AG04450 (cell line): ENCODE measurements at places on chromosomes 5 and 9.
A peak's percentile ranks its signal among the peaks of the same experiment; 100 is the strongest.

DNA sequence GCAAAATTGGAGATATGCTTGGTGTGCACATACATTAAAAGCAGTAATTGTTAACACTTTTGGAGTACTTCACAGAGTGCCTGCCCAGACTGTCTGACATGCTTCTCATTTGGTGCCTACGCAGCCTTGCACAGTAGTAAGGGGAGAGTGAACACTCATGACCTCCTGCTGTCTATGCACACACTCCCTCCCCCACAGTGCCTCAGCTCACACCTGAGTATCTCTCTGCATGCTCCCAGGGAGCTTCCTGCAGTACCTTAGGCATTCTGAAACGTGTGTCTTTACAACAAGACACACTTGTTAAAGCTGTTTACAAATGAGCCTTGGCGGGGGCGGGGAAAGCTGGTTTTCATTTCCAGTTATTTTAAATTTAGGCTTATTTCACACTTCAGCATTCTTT is 18.0 kb downstream of the MAP3K1 start:
- DNase-seq, result no peak

- DNase-seq, result no peak
These were observed 223.2 kb downstream of the TLR4 start for GRCh38 chr9:117927354-117927753.

DNA sequence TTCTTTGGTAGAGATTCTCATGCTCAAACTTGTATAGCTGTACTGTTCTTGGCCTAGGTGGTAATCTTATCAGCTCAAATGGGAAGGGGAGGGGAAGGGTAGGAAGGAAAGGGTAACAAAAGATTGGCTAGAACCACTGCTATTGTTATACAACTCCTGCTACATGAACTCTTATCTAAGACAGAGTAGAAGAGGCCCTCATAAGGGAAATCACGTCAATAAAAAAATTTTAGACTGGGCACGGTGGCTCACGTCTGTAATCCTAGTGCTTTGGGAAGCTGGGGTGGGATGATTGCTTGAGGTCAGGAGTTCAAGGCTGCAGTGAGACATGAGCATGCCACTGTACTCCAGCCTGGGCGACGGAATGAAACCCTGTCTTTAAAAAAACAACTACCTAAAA is 15.9 kb downstream of the STOM start:
- DNase-seq, result no peak

- no peak for DNase-seq
These were observed 36.0 kb downstream of the IPO11 start for GRCh38 chr5:62448528-62448927.

GRCh38 chr5:179827680-179828079 is 7.0 kb downstream of the SQSTM1 start:
- DNase-seq, result no peak

GRCh38 chr5:121053055-121053985 is 589.2 kb downstream of the PRR16 start:
- DNase-seq, result no peak

- DNase-seq, result no peak
These were observed 164.7 kb upstream of the PTGER4 start for GRCh38 chr5:40514976-40515375.

GRCh38 chr9:129336601-129337331 is 158.7 kb upstream of the IER5L start:
- no peak for DNase-seq

- DNase-seq, result no peak
These were observed 888.8 kb upstream of the WWC1 start for GRCh38 chr5:167402671-167403070.

DNA sequence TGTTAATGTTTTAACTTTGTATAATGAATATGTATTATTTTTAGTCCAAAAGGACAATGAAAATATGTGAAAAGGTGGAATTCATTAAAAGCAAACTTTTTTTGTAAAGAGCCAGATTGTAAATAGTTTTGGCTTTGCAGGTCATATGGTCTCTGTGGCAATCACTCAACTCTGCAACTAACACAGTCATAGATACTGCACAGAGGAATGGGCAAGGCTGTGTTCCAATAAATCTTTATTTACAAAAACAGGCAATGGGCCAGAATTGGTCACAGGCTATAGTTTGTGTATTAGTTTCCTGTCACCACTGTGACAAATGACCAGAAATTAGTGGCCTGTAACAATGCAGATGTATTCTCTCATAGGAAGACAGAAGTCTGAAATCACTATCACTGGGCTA is 125.4 kb upstream of the PTCH1 start:
- no peak for DNase-seq

DNA sequence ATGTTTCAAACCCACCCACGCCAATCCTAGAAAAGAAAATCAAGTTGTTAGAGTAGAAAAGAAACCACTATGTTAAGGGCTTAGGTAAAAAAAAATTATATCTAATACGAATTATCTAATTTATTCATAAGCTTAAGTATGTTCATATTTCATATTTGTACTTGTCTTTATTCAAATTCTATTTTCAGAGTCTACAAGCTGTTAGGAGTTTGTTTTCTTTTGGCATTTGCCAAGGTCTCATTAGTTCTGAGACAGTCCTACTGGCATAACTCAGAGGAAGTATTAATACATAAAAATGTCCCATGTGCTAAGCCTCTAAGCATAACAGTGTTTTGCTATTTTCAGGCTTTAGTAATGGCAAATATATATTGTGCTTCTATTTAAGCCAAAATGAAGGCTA is 57.6 kb downstream of the STARD4 start:
- DNase-seq, result no peak

GRCh38 chr5:35651002-35651756 is 33.5 kb downstream of the SPEF2 start:
- peak; percentile 21 for DNase-seq

- DNase-seq, result no peak
These were observed 2.1 kb downstream of the CCNO start for GRCh38 chr5:55231029-55231918.

- peak; percentile 91 for DNase-seq
These were observed 81.3 kb upstream of the ERCC6L2 start for GRCh38 chr9:95793924-95794828.

GRCh38 chr5:141507387-141508091 is 18.7 kb downstream of the PCDHGC5 start:
- peak; percentile 83 for DNase-seq

- DNase-seq, result no peak
These were observed 316.5 kb downstream of the ICE1 start for GRCh38 chr5:5738797-5739489.

DNA sequence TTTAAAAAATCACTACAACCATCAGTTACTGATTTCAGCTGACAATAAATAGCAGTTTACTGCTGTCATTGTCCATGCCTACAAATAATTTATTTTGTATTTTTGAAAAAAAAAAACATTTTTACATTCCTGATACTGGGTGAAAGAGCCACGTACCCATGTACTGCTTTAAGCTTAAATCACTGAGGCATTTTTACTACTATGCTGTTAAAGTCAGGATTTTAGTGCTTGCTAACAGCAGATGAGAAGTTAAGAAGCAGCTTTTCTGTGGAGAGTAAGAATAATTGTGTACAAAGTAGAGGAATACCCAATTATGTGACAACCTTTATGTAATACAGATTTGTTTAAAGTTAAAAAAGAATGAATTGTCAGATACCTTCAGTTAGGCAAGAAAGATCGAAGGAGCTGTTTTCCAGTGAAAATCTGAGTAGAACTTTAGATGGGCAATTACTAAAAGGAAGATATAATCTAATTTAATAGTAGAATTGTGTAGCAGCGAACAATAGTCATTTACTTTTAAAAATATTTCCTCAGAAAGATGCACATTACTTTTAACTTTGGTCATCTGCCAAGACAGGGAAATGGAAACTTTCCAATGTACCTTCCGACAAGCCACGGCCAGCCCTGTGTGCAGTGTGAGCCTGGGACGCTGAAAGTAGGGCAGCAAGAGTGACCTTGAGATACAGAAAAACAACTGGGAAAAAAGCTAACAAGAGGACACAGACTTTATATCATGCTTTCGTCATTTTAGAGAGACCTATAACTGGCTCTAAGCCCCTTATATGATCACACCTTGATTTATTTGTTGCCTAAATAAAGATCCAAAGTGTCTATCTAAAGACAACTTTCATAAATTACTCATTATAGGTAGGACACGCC is 39.9 kb downstream of the RHOBTB3 start:
- no peak for DNase-seq

DNA sequence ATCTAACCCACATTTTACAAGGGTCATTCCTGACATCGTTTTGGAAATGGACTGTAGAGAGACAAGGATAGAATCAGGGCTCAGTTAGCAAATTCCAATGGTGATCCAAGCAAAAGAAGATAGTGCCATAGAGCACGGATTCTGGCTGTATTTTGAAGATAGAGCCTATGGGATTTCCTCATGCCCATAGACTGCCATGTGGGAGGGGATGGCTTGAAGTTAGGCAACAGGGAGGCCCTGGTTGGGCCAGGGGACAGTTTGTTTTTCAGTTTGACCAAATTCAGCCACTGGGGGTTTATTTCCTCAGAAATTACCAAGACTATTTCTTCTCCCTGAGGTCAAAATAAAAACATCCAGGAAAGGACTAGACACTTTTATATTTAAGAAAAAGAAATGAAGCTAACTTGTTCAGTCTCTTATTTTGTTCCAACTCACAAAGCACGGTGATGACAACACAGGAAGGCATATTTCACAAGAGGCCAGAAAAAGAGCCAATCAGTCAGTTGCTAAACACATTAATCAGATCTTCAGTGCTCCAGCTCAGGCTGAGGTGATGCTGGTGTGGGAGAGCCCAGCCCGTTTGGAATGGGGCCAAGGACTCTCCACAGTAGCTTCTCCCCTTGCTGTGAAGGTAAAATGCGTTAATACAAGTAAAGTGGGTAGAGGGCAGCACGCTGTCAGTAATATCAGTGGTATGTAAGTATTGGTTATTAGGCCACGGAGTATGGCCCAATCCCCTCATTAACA is 4.4 kb upstream of the DCTN4 start:
- no peak for DNase-seq

DNA sequence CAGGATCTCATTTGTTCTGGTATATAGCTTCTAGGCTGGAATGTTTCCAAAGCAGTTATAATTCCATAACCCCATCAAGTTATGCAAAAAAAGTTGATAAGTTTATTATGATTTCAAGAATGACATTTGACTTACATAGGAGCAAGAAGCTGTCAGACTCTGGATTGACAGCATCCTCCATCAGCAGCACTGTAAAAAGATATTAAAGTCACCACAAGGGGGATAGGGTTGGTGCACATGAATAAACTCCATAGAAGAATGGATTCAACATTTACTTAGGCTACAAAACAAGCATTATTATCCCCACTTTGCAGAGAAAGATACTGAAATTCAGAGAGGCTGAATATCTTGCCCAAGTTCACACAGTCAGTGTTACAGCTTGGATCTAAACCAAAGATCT is 208.9 kb upstream of the SLC30A5 start:
- no peak for DNase-seq

DNA sequence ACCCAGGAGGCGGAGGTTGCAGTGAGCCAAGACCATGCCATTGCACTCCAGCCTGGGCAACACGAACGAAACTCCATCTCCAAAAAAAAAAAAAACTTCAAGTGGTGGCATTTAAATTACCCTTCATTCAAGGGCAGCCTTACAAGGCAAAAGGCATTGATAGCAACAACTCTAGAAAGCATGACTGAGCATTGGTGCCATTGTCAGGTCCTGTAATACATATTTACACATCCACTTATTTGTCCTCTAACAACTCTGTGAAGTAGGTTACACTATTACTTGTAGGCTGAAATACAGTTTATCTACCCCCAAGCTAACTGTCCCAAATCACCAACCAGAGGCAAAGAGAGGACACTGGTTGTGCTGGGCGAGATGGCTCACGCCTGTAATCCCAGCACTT is 52.7 kb upstream of the LARP1 start:
- no peak for DNase-seq

DNA sequence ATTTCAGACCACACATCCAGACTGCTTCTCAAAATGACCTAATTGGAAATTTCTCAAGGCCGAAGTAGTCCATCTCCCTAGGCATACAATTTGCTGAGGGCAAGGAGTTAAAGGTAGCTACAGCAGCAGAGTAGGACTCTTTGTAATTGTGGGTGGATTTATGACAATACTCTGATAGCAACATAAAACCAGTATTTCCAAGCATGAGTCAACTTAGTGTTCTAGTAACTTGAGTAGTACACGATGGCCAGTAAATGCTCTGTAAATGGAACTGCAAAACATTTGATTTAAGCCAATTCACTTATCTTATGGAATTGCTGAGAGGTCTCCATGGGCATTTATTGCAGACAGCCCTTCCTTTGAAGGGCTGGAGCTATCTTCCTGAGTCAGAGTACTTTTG is 352.2 kb downstream of the PLK2 start:
- DNase-seq, result no peak

DNA sequence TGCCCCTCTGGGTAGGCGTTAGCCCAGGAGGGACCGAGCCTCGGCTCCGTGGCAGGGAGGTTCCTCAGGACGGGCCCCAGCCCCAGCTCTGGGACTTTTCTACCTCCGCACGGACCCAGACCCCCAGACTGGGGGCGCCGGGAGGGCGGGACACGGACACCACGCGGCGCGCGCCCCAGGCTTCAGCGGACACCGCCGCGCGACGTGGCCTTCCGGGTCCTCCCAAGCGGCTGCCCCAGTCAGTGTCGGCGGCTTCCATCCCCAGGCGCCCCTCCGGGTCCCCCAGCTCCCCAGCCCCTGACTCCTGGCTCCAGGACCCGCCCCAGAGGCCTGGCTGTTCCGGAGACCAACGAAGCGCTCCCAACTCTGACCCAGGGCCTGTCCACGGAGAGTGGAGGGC is 3.1 kb downstream of the LCNL1 start:
- DNase-seq, result no peak

DNA sequence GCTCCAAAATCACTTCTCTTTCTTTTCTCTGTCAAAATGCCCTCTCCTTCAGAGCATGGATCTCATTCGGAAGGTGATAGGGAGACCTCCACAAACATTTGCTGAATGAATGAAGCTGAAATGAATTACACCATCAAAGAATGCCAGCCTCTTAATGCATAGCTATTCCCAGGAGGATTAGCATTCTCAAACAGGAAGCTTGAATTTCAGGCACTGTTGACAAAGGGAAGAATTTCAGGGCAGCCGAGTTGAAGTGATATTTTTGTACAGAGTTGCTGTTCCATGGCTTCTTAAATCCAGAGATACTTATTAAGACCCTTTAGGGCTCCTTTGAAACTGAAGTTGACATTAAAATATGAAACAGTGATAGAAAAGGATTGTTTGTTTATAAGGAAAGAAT is 18.8 kb downstream of the HBEGF start:
- DNase-seq, result no peak

GRCh38 chr5:143002459-143003327 is 232.5 kb downstream of the ARHGAP26 start:
- no peak for DNase-seq

- no peak for DNase-seq
These were observed 18.6 kb upstream of the PITX1 start for GRCh38 chr5:135052511-135053145.

DNA sequence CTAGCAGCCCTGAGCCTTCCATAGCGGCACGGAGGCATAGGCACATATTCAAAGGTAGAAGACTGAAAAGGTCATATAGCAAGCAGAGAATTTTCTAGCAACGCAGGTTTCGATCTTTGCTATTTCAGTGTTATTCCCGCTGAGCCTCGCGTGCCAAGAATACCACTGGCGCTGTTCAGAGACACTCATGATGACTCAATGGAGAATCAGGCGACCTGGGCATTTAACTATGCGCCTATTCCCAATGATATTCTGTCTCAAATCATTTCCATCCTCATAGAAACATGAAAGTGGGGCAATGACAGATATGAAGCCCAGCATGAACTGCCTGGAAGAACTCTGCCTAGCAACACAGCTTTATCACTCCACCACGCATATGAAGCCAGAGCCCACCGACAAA is 59.9 kb downstream of the EFNA5 start:
- no peak for DNase-seq
